NCI-H526 treated with DMSO at 0.1 percent for 48 hours (cell line): ENCODE measurements at places on chromosomes 7 and 10.

- no peak for DNase-seq
Measured at GRCh38 chr7:68381731-68382130, 1216.5 kb upstream of the AUTS2 start.

DNA sequence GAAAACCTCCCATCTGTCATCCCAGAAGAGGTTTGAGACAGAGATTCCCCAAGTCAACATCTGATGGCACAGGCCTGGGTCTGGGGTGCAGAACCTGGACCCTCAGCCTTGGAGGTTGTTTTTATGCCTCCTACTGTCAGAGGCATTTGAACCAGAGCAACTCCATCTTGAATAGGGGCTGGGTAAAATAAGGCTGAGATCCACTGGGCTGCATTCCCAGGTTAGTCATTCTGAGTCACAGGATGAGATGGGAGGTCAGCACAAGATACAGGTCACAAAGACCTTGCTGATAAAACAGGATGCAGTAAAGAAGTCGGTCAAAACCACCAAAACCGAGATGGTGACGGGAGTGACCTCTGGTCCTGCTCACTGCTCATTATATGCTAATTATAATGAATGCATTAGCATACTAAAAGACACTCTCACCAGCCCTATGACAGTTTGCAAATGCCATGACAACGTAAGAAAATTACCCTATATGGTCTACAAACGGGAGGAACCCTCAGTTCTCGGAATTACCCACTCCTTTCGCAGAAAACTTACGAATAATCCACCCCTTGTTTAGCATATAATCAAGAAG, 92.0 kb downstream of the ITGA8 start:
- no peak for DNase-seq

- DNase-seq: no peak
Measured at GRCh38 chr10:67809107-67809506, 28.9 kb downstream of the DNAJC12 start.

DNA sequence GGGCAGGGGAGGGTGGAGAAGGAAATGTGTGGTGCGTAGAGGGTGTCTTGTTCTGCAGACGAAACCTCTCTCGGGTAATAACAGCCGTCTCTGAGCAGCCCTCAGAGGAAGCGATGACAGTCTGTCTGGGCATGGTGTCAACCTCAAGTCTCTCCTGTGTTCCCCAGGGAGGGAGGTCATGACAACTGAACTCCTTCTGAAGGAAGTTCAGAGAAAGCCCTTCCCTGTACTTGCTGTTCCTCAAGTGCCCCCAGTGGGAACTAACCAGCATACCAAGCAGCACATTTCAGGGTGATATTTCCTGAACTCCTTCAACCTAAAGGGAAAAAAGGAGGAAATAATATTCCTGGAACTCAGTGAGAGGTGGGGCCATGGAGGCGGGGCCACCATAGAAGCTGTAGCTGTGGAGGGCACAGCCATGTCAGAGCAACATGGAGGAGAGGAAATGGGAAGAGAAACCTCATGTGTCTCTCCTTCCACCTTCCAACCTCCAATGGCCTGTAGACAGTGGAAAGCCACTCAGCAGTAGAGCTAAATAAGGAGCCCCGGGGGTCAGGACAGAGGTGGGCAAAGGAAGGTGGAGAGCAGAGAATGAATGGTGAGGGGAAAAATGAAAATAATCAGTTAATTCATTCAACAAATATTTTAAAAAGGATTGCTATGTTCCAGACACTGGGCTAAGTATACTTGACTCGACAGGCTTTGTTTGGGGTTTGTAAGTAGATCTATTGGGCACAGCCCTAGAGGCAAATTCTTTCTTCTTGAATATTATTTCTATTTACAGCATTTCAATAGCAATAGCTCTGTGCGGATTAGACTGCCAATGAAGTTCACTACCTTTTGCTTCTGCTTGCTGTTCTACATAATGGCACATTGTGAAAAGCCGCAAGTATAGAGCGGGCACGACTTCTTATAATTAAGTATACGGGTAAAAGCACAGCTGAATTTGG, 61.0 kb upstream of the AOAH start:
- DNase-seq: no peak

GRCh38 chr10:44380829-44381600, 3.9 kb downstream of the CXCL12 start:
- no peak for DNase-seq

GRCh38 chr10:130359711-130360110, 223.5 kb downstream of the GLRX3 start:
- DNase-seq: no peak

GRCh38 chr10:108184114-108184513, 1019.6 kb upstream of the SORCS1 start:
- DNase-seq: no peak

DNA sequence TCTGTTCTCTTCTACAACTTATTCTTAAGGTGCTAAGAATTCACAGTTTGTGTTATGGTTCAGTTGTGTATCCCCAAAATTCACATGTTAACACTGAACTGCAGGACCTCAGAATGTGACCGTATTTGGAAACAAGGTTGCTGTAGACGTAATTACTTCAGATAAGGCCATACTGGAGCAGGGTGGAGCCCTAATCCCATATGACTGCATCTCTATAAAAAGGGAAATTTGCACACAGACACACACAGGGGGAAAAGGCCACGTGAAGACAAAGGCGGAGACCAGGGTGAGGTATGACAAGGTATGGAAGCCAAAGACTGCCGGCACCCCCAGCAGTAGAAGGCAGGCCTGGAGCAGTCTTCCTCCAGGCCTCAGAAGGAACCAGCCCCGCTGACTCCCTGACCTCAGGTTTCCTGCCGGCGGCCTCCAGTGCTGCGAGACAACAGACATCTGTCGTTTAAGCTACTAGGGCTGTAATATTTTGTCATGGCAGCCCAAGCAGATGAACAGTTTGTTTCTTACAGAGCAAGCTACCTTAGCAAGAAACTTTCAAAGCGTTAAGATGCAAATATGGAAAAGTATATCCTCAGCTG, 98.7 kb downstream of the PROSER2 start:
- DNase-seq: no peak

GRCh38 chr7:18087687-18088078, 60.0 kb upstream of the PRPS1L1 start:
- DNase-seq: no peak

- no peak for DNase-seq
Measured at GRCh38 chr10:35442592-35442991, 106.3 kb downstream of the CCNY start.

- no peak for DNase-seq
Measured at GRCh38 chr7:129798616-129799349, 154.0 kb downstream of the UBE2H start.

DNA sequence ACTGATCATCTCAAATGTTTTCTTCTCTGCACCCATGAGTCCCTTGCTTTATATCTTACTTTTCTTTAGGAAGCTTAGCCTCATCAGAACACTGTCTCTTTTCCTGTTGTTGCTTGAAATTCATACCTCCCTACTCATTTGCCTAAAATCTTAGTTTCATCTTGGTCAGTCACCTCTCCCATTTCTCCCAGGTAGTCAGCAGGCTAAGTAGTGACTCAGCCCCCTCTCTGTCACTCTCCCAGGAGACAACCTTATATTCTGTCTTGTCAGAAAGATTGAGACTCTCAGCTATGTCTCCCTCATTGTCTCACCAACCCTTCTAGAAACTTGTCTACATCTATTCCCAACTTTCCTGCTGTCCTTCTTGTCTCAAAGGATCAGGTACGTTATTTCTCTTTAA, 280.9 kb downstream of the BBS9 start:
- DNase-seq: no peak

- no peak for DNase-seq
Measured at GRCh38 chr7:123028339-123028738, 32.8 kb upstream of the TAS2R16 start.

GRCh38 chr7:235576-236395, 43.4 kb downstream of the FAM20C start:
- no peak for DNase-seq

DNA sequence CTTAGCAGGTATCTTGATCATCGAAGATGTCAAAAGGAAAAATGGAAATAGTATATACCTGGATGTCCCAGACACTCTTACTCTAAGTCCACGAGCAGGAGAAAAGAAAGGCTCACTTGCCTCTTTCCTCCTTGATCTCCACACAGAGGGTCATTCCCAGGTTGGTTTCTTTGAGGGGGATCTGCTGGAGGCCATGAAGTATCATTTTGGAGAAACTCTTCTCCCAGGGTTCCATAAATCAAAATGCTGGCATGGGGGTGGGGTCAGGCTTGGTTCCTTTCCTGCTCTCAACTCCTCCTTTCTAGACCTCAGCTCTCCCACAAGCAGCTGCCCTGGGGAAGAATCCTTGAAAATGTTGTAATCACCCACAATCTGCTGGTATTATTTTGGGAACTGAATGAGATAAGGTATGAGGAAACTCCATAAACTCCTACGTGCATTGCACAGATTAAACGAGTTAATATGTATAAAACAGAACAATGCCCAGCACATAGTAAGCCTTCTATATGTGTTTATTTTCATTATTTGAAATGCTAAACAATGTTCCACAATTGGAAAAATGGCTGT, 54.4 kb downstream of the PRKCQ start:
- no peak for DNase-seq

DNA sequence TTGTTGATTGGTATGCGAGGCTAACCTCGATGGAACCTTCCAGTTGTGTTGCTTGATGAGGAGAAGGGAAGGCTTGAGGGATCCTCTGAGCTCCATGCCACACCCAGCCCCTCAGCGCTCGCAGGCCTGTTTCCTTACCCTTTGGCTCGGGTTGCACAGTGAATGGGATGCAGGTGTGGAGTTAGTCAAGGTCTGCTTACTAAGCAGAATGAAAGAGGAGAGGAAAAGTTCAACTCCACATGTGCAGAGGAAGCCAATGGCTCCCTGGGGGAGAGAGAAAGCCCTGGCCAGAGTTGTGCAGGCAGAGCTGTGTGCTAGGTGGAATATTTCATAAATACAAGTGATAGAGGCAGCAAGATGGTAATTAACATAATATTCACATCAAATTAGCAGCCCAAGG, 85.5 kb downstream of the JCAD start:
- no peak for DNase-seq

- no peak for DNase-seq
Measured at GRCh38 chr7:141208539-141208938, 134.7 kb downstream of the TMEM178B start.

DNA sequence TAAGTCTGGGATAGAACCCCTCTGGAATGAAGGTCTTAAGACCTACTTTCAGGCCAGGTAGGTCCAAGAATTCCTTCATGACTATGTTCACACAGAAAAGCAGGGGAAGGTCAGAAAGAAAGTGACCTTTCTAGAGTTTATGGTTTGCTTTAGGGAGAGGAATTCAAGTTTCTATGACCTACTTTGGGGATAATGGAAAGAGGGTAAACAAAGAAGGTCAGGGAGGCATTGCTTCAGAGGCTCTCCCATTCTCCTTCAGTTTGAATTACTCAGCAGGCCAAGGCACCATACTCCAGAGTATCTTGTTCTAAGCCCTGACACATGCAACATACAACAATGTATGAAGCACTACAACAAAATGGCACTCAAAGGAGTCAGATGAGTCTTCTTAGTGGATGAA, 11.5 kb upstream of the MACC1 start:
- DNase-seq: no peak

- DNase-seq: no peak
Measured at GRCh38 chr10:125859128-125859817, 21.8 kb downstream of the DHX32 start.

DNA sequence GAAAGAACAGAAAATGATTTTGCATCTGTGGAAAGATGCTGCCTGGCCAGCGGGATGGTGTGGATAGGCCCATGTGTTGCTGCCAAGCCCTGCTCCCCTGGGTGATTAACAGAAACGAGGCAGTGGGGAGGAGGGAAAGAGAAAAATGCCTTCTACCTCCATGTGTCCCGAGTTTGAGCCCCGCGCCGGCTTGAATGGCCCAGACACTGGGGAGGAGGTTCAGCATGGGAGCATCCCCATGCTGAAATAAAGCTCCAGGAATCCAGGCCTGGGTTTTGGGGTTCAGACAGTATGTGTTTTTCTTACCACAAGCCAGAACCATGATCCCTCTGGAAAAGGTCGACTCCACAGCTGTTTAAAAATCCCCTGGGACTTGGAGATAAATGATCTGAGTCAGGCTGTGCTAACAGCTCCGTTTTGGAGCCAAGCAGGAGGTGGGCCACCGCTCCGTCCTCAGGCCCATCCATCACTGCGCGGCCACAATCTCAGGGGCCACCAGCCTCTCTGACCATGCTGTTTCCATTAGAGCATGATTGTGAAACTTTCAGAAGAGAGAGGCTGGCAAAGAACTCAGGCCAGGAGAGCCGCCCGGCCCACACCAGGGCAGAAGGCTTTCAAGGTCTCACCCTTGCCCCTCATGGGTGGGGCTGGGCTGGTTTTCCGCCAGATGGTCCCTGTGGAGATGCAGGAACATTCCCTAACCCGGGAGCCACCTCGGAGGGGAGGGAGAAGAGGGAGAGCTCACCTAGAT, 299.7 kb downstream of the ZEB1 start:
- no peak for DNase-seq

DNA sequence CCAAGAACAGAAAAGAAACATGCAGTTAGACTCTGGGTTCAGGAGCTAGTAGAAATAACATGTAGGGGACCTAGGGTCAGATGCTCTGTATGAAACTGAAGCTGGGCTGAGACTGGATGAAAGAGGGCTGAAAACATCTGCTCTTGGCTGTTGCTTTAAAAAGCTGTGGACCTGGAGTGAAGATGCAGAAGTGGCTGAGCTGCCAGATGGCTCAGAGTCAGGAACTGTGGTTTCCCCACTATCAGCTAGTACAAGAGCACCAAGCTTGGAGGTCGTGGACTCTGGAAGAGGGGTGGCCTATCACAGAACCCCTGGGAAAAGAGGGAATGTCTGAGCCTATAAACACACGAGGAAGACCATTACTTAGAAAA, 5.9 kb downstream of the ADK start:
- no peak for DNase-seq

DNA sequence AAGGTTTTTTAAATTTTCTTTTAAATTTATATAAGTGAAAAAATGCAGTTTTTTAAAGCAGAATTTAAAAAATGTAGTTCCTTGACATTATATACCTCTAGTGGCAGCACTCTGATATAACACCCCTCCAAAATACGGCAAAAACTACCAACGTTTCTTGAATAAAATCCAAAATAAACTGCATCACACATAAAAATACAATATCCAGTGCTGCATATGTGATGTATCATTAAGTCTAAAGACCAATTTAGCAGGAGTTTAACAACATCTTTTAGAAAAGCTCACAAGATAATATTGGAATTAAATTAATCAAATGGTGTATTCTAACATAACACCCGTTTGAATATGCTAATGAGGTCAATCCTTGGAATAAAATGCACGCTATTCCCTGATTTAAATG, 1.4 kb downstream of the TCERG1L start:
- peak; percentile 7 for DNase-seq

GRCh38 chr10:4372601-4373000, 453.4 kb upstream of the AKR1E2 start:
- no peak for DNase-seq

- no peak for DNase-seq
Measured at GRCh38 chr10:30456266-30456665, 22.3 kb downstream of the MAP3K8 start.

DNA sequence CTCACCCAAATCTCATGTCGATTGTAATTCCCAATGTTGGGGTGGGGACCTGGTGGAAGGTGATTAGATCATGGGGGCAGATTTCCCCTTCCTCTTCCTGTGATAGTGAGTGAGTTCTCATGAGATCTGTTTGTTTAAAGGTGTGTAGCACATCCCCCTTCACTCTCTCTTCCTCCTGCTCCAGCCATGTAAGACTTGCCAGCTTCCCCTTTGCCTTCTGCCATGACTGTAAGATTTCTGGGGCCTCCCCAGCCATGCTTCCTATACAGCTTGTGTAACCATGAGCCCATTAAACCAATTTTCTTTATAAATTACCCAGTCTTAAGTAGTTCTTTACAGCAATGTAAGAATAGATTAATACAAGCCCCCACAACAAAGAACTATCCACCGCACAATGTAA, 109.9 kb upstream of the JAZF1 start:
- no peak for DNase-seq
